ENCODE measurements at places on chromosomes 7 and 10.

GRCh38 chr10:34333513-34333912 is 481.6 kb downstream of the PARD3 start:
- DNase-seq: no peak

- DNase-seq: no peak
Measured at GRCh38 chr7:33666531-33666930, 238.8 kb upstream of the BMPER start.

DNA sequence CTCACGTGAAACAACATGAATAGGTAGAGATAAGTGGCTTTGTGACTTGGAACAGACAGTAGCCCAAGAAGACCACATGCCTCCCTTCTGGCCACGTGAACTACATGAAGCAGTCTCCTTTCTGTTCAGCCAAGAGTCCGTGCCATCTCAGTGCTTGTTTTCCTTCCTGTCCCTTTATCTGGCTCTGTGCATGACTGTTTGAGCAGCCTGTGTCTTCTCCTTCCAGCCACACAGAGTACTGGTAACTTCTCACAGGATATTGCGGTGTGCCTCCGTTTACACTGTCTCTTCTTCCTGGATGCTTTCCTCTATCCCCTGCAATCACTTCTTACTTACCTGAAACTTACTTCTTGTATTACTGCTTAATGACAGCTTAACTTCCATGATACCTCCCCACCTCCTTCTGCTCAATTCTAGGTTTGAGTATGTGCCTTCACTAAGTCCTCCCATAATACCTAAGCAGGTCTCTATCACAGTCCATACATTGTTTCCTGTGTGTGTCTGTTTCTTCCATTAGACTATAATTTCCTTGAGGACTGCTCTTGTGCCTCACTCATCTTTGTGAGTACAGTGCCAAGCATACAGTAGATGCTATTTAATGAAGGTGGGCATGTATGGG is 748.7 kb downstream of the AUTS2 start:
- no peak for DNase-seq

DNA sequence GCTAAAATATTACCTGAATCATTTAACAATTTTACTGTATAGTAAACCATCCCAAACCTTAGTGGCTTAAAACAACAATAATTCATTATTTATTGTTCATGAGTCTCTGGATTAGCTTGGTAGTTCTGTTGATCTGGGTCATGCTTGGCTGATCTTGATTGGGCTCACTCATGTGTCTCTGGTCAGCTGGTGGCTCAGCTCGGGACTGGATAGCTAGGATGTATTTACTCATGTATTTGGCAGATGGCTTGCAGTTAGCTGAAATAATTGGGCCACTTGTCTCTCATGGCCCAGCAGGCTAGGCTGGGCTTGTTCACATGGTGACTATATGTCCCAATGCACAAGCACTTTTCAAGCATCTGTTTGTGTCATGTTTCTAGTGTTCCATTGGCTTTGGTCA is 262.8 kb downstream of the BBS9 start:
- no peak for DNase-seq

- no peak for DNase-seq
Measured at GRCh38 chr7:51154201-51154600, 162.4 kb downstream of the COBL start.

DNA sequence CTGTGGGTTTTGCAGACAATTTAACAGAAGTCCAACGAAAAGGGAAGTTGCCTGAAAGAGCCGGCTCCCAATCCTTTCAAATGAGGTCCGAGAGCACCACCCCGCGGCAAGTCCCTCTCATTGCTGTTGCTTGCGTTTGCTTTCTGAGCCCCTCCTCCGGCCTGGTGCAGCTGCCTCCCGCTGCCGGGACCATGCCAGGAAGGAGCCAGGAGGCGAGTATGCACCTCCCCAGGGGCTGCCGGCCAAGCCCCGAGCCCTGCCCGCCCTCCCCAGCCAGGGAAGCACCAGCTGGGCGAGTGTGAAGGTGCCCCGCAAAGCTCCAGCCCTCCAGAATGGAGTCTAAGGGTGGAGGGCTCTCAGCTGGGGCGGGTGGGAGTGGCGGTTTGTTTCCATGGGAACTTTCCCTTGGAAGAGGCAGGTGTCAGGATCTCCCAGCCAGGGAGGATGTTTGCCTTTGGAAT is 25.8 kb upstream of the PPP2R2D start:
- DNase-seq: peak; percentile 95

DNA sequence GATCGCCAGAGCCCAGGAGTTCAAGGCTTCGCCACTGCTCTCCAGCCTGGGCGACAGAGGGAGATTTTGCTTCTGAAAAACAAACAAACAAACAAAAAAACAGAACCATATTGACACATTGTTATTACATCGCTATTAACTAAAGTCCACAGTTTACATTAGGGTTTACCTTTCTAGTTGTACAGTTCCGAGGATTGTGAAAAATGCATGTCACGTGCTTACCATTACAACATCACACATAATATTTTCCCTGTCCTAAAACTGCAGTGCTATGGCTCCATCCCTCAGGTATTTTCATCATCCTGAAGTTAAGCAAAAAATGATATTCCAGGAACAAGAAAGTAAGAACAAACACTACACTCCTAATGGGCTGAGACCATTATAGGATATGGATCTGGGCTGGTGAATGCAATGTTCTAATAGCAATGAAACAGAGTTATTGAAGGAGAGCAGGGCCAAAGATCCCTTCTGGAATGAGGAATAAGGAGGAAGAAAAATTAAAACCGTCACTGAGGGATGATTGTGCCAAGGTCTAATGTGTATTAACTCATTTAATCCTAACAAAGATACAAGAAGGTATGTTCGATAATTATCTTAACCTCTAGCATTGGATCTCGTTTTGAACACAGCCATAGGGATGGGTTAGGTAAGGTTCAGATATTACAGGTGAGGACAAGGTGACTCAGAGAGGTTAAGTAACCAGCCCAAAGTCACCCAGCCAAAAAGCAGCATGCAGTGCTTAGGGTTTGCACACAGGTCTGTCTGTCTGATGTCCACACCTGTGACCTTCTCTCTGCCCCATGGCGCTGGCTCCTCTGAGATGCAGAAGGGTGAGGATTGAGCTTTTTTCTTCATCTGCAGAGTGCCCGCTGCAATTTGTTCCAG is 14.0 kb upstream of the CUX1 start:
- DNase-seq: no peak

DNA sequence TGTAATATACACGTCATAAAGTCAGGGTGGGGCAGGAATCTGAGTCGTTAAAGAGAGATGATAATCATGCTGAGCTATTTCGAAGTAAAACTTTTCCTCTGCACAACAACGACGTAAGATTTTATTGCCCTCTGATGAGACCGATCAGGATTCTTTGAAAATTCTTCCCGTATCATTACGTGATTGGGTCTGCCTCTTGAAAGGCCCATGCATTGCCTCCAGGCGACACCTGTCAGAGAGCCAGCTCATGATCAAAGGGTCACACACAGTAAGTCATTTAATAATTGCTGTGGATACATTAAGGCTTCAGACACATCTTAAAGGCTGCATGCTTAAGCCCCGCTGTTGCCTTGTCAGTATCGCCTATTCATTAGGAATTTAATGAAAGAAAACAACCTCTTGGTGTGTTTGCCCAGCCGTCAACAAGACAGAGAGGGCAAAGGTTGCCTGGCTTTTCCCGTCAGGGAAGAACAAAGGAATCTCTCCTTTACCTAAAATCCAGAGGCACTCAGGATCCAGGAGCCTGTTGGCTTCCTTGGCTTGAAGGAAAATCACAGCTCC is 189.0 kb upstream of the SH2B2 start:
- no peak for DNase-seq

GRCh38 chr10:13152296-13152695 is 9.1 kb upstream of the MCM10 start:
- DNase-seq: no peak

- no peak for DNase-seq
Measured at GRCh38 chr7:45021604-45022296, 21.7 kb downstream of the CCM2 start.

GRCh38 chr7:129168231-129169021 is 20.0 kb upstream of the SMO start:
- DNase-seq: peak; percentile 70

DNA sequence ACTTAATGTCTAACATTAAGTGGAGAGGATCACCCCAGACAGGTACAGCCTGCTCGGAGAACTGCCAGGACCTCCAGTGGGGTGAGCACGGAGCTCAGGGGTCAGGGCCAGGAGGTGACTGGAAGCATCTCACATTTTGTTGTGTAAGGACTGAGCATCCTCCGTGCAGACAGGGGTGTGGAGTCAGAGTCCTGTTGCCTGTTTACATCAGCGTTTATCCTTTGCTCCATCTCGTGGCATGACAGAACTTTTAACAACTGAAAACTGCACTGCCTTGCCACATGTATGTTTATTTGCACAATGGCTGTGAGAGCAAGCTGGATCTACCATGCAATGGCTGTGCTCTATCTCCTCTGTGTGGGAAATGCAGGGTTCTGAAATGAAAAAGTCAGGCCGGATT is 175.4 kb upstream of the AKR1E2 start:
- DNase-seq: no peak

GRCh38 chr7:142468871-142469665 is 211.2 kb upstream of the PRSS58 start:
- no peak for DNase-seq

DNA sequence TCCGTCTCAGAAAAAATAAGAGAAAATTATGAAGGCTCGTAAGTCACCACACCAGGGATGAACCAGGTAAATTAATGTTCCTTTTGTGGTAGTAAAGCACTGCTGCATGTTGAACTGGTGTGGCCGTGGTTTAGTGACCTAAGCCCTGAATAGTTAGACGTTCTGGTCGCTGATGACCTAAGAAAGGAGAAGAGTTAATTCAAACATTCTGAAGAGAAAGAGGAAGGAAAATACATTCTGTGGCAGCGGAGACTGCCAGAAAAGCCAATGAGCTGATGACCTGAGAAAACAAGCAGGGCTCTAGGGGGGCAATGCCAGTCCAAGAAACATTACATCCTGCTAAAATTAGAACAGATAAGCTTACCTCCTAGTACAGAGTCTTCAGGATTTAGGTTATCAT is 17.5 kb downstream of the DNAJC9 start:
- DNase-seq: no peak

DNA sequence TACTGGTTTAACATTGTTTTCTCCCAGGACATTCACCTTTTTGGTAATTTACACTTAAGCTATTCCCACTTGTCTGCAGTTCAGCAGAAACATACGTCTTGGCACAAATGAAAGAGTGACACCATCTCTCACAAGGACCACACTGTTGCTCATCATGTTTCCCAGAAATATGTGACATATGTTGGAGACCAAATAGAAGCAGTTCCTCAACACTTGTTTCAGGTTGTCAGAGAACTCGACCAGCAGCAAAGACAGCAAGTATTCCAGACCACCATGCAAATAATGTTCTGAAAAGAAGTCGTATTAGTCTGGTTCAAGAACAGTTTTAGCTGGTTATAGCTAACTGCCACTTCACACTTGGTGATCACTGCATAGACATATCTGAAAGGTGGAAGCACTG is 81.3 kb upstream of the KLF6 start:
- DNase-seq: no peak

- DNase-seq: no peak
Measured at GRCh38 chr10:73858750-73859427, 15.5 kb downstream of the CAMK2G start.

GRCh38 chr7:148270576-148270975 is 320.0 kb upstream of the C7orf33 start:
- no peak for DNase-seq

DNA sequence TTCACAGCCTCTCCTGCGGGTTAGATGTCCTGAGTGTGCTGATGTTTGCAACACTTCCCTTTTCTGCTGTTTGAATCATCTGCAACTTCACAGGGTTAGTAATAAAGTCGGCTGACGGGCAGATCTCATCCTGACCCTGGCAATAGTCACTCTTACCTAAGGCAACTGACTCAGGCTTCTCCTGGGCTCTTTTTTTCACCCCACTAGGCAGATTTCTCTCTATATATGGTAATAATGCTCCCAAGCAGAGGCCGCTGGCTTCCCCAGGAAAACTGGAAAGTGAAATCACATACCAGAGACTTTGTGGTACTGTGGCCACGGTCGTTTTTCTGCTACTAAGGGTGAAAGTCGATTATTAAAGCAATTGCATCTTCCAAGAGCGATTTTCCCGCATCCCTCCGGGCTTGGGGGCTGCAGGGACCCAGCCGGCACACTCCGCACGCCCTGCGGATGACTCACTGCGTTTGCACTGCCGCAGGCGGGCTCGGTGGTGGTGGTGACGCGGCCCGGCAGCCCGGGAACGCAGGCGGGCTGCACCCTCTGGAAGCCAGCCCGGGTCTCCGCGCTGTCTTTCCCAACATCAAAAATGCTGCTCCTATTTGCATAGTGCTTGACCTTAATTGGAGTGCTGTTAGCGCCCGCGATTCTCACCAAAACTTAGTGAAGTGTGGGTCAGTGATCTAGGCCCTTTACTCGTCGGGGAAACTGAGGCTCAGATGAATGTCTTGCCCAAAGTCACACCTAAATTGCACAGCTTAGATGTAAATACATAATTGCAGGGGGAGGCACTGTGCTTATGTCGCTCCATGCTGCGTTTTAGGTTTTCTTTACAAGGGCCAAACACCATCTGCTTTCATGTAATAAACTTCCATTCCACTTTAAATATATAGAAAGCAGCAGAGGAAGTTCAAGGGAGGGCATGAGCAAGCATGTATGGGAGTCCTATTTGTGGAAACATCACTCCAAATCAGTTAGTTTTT is 47.6 kb upstream of the ITGB1 start:
- peak; percentile 74 for DNase-seq

- DNase-seq: no peak
Measured at GRCh38 chr7:143965280-143965679, 10.6 kb downstream of the OR2F1 start.
